ENCODE measurements at places on chromosomes 6 and 20. TPM values are rescaled to one million over a fixed set of nuclear protein-coding genes. Genes with fewer than 3 reads are reported as not detected.
A peak's percentile ranks its signal among the peaks of the same experiment; 100 is the strongest.

GRCh38 chr6:109561844-109562243 is 78.8 kb upstream of the ZBTB24 start:
- no peak for DNase-seq

ABCC10 gene
- polyA plus RNA-seq = 18.5 TPM

STMND1 gene
- polyA plus RNA-seq = not detected

CALHM5 gene
- 1.7 TPM for polyA plus RNA-seq

DNA sequence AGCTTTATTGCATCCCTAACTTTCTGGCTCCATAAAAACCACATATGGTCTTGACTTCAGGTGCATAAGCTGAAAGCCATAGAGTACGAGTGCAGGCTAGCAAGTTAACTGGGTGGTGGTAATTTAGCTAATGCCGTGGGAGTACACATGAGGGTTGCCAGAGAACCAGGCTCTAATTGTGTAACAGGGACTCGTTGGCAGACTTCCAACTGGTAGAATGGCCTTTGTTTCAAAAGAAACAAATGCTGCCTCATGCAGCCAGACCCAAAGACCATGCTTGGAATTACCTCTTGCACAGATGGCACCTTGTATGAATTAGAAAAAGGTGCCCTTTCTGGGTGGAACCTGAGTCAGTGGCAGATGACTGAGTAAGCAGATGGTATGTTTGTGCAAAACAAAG is 73.2 kb downstream of the LY86 start:
- peak; percentile 29 for DNase-seq

DNA sequence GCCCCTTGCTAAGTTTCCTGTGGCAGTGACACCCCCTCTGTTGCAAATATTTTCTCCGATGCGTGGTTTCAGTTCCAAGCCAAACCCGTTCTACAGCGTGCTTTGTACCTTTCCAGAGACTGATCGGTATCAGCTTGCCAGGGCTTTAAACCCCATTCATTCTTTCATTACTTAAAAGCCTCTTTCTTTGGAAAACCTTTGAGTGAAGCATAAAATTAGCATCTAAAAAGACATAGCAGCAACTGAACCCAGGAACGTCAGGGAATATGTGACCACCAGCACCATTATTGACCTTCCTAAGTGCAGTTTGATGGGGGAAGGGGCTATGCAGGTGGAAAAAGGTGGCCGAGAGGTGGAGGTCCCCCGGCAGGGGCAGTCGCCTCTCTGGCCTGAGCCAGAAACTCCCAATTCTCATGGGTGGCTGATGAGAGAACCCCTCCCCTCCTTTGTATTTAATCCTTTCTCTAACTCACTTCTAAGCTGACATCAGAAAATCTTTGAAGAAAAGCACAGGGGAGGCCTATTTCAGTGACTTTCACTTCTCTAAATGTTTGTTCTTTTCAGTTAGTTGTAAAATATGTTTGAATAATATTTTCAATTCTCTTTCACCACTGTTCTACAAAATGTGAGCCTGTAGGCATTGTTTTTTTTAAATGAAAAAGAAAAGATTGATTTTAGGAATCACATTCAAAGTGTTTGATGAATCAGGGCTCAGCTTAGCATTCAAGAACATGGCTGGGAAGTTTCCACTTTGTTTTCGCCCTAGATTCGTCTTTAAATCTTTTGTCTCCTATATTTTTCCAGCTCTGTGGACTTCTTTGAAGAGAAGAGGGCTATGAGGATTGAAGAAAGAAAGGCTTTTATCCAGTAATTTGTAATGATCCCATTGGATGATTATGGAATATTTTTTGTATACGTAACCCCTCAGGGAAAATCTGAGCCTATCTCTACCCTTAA is 89.2 kb downstream of the RSPH3 start:
- peak; percentile 81 for DNase-seq

FAM217A gene
- polyA plus RNA-seq = not detected

- DNase-seq = peak; percentile 81
These were observed 266.7 kb upstream of the SULF2 start for GRCh38 chr20:48051794-48052474.

ZSWIM3 gene
- 2.7 TPM for polyA plus RNA-seq

DNA sequence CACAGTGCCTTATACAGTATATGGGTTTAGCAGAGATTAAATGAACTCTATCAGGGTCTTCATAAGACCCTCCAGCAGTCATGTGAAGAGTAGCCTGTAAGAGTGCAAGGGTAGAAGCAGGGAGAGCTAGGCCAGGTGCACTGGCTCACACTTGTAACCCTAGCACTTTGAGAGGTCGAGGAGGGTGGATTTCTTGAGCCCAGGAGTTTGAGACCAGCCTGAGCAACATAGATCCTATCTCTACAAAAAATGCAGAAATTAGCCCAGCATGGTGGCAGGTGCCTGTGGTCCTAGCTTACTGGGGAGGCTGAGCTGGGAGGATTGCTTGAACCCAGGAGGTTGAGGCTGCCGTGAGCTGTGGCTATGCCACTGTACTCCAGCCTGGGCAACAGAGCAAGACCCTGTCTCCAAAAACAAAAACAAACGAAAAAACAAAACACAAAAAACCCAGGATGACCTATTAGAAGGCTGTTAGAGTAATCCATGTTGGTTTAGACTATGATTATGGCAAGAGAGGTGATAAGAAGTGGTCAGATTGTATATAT is 31.9 kb downstream of the NCOA3 start:
- DNase-seq = no peak

RGS17 gene
- polyA plus RNA-seq = 0.68 TPM

GRCh38 chr6:119035459-119035858 is 43.0 kb downstream of the FAM184A start:
- DNase-seq = no peak

- no peak for DNase-seq
These were observed 6.0 kb downstream of the NUP153 start for GRCh38 chr6:17700421-17701416.
